ENCODE measurements at places on chromosomes 2 and 18. TPM values are rescaled to one million over a fixed set of nuclear protein-coding genes. Genes with fewer than 3 reads are reported as not detected.

The TBR1 gene
- not detected for total RNA-seq

The SERPINB7 gene
- 1.7 TPM for total RNA-seq

The NMUR1 gene
- total RNA-seq, result not detected

The FBLN7 gene
- 0.42 TPM for total RNA-seq

The PJVK gene
- 1.7 TPM for total RNA-seq

The LOXHD1 gene
- not detected for total RNA-seq

The CXCR1 gene
- total RNA-seq, result not detected

The IKZF2 gene
- 0.11 TPM for total RNA-seq

The RMND5A gene
- total RNA-seq, result 23.3 TPM

The TEKT4 gene
- not detected for total RNA-seq

The ITGAV gene
- total RNA-seq, result 52.8 TPM

The MC4R gene
- not detected for total RNA-seq

The CHRNA1 gene
- not detected for total RNA-seq

Data from A549 treated with CpdA at 1 μM for 4 hours (cell line).